LHCN-M2 (cell line): ENCODE measurements at places on chromosomes 7 and 10. TPM values are rescaled to one million over a fixed set of nuclear protein-coding genes. Genes with fewer than 3 reads are reported as not detected.

The SLC18A3 gene
- not detected in 2 replicates for total RNA-seq

The STEAP2 gene
- 11.4 and 23.9 TPM in 2 replicates for total RNA-seq

The OR6V1 gene
- not detected in 2 replicates for total RNA-seq

The HECW1 gene
- not detected in 2 replicates for total RNA-seq

DNA sequence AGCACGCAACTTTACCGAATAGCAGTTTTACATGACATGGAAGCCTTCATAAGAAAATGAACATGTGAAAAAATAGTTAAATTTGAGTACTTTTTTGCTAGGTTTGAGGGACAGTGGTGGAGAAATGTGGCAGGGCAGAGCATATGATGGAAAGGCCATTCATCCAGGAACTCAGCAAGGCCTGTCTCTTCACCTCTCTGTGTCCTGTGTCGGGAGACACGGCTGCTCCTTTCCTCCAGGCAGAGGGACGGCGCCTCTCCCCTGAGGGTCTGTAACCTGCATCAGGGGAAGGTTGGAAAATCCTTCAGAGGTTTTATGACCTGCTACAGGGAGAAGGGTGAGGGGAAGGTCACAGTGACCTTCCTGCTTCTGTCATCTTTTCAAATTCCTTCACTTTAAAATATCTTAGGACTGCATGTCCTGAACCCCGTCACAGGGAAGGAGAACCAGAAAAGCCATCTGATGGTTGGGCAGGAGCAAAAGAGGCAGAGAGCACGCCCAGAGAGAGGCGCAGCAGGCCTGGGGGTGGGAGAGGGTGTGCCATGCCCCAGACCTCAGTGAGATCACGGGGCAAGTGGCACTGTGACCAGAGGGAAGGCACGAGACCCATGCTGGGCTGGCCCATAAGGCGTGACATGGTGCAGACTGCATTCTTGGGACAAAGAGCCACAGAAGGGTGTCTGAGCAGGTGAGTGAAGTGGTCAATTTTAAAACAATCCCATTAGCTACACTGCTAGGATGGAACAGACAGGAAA lies 44.0 kb downstream of the GSDME start:
- DNase-seq = no peak

DNA sequence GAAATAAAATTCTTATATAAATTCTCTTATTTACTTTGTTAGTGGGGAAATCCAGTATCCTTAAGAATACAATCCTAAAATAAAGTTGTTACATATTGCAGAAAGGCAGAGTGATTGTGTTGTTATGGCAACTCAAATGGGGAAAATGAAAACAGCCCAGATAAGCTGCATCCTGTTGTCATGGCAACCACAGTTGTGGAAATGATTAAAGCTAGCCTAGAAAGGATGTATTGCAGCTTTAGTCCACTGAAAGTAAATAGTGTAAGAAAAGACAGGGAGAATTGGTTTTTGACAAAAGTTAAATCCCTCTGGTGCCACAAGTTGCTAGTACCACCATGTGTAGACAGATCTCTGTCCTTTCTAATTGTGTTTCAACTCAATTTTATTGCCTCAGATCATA lies 43.2 kb downstream of the BTRC start:
- DNase-seq = peak; percentile 74

GRCh38 chr10:28246023-28246422 lies 56.8 kb downstream of the MPP7 start:
- DNase-seq = no peak

DNA sequence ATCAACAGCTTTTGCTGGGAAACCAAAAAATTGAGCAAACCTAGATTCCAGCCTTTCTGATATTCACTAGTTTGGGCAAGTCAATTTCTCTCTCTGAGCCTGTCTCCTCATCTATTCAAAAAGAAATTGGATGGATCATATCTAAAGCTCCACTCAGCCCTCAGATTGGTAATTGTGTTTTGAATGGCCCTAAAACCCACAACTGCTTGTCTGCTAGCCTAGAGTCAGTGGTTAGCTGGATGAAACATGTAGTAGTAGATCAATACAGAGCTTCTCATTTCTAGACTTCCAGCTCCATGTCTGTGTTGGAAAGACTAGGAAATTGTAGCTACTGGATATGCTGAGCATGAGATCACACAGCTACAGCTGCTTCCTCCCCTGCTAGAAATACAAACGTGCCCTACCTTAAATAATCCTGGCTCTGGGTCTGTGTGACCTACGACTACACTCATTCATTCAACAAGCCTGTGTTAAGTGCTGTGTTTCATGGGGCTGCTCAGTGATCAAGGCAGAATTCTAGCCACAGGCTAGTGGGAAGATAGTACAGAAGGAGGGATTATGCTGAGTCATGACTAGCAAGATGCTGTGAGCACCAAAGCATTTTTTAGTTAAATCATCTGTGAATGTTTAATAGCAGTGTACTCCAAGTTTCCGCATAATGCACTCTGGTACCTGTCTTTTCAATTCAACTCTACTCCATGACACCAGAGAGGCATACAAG lies 15.7 kb downstream of the DNTT start:
- DNase-seq = no peak

DNA sequence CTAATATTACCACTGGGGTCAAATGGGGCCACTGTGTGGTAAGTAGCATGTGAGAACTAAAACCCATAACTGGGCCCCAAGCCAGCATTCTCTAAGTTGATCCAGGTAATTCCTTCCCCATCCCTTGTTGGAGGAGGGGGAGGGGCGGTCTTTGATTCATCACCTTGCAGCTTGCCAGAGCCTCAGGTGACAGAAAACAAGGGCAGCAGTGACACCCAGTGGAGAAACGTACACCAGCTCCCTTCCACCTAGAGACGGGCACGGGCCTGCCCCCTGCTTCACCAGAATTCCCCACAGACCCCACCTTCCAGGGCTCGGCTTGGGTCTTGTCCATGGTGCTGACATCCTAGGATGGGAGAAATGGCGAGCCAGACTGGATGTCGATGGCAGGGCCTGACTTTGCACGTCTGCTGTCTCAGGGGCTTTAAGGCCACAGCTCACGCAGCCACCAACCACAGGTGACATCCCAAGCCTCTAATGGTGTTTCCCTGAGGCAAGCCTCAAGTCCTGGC lies 102.0 kb downstream of the STRA8 start:
- DNase-seq = peak; percentile 66

- DNase-seq = peak; percentile 44
These were observed 152.6 kb upstream of the KLF14 start for GRCh38 chr7:130886438-130887135.
